Stimulated activated naive CD4-positive, alpha-beta T cell (primary cell): ENCODE measurements at places on chromosomes 2 and 18.

DNA sequence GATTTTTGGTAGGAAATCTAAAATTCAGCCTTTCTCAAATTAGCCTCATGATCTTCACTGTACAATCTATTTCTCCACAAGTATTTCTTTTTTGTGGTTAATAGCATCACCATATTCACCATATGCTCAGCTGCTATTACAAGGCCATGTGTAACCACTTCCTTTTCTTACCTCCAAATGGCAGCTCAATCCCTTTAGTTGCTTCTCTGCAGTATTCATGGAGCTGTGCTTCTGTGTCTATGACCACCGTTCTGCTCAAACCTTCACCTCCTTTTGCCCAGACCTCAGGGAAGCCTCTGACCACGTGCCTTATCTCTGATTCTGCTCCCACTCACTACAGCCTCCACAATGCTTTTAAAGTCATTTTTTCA is 126.7 kb upstream of the TMEM200C start:
- no peak for DNase-seq

GRCh38 chr18:24031916-24032315 is 17.4 kb downstream of the TTC39C start:
- DNase-seq = no peak

GRCh38 chr2:218370410-218371063 is 11.5 kb upstream of the SLC11A1 start:
- no peak for DNase-seq

DNA sequence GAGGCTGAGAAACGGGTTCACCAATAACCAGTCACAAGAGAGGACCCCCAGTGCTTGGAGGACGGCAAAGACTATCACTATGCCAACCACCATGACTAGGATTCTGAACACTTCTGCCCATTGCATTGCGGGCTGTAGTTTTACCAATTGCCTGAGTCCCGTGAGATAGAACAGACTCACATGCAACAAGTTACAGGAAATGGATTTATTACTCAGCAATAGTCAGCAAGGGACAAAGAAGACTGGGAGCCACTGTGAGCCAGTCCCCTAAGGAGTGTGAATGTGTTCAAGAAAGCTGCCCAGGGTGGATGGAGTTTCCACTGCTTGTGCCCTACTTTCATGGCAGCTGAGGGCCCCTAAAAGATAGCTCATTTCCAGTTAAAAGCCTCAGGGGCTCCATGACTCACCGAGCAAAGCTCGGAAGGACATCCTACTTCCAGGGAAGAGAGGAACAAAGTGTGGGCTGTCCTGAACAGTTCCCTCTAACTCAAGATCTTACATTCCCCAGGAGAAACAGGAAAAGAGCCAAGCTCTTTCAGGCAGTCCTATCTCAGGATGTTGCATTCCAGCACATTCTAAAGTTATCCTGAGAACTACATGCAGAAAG is 54.4 kb downstream of the SLC4A3 start:
- no peak for DNase-seq

DNA sequence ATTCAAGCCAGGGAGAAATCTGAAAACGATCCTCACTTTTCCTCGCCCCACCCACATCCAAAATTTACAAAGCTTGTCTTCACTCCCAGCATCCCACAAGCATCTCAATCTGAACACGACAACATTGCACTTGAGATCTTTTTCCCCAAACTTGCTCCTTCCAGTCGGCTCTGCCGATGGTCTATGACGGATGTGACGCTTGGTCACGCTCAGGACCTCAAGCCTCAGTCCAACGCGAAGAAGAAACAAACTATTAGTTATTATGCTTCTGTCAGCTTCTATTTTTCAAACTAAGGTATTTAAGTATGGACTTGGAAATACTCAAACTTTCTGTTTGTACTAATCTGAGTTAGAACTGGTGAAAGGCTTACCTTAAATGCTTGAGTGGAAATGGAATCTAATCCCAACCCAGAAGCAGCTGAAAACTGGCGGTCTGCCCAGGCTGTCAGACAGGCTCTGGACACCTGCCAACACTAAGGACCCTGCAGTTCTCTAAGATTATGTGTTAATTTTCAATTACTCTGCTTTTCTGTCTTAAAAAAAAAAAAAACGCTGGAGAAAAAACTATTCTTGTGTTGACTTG is 132.1 kb upstream of the DNMT3A start:
- DNase-seq = no peak

DNA sequence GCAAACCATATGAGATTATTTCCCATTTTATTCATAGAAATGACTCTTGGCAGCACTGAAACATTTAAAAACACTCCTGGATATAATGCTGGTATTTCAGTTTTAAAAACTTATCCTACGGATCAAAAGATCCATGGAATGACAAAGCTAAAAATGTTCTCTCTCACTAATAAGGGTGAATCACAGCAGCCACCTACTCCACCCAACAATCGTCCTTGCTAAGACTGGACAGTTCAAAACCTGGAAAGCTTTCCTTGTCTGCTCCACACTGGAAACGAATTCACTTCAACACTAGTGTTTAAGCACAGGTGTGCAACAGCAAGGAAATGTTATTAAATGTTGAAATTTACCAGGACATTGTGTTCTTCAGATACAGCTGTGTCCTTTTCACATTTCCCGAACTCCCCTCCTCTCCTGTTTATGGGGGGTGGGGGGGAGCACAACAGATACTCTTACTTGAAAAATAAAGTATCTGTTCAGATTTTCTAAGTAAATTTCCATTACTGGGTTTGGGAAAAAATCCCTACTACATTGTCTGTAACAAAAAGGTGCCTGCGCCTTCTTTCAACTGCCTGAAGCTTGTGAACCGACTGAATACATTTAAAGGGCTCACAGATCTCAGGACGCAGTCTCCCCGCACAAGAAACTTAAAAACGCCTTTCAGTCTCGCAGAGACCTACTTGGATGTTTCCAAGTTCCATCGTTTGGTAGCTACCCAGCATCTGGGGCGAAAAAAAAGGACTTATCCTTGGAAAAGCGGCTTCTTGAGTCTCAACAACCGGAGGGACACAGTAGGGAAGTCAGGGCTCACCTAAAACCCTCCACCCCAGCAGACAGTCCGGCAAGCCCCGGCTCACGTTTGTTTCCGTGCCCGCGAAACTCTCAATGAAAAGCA is 1.3 kb downstream of the YWHAQ start:
- DNase-seq = no peak

GRCh38 chr2:118864207-118864606 is 16.8 kb upstream of the EN1 start:
- DNase-seq = no peak

DNA sequence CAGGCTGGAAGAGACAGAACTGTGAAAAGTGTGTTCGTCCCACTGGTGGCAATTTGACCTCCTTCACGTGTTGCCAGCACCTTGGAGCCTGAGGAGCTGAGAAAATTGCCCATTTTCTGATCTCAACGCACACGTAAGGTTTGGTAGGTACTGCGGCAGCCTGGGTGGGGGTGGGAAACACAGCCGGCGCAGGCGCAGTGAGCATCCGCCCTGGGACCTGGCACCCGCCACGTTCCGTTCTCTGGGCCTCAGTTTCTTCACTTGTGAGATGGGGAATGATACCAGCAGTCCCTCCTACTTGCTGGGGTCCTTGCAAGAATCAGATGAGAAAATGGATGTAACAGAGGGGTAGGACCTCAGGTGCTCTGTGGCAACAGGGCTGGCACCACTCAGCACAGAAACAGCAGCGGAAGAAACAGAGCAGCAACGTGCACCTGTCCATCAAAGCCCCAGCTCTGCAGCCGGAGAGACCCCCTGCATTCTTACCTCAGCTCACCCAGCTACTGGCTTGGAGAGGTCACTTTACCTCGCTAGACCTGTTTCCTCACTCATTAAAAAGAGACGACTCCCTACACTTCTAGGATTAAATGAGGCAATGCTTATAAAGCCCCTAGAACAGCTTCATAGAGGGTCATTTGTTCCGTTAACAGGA is 458.0 kb upstream of the ID2 start:
- no peak for DNase-seq

GRCh38 chr2:54757500-54757899 is 34.0 kb downstream of the EML6 start:
- no peak for DNase-seq

GRCh38 chr2:23574919-23575654 is 190.1 kb downstream of the KLHL29 start:
- DNase-seq = no peak

GRCh38 chr2:120654381-120655134 is 81.1 kb upstream of the GLI2 start:
- DNase-seq = no peak

GRCh38 chr2:38528008-38528442 is 74.7 kb downstream of the HNRNPLL start:
- no peak for DNase-seq

- DNase-seq = no peak
Observed at GRCh38 chr18:3306391-3306790, 44.5 kb downstream of the MYL12B start.

DNA sequence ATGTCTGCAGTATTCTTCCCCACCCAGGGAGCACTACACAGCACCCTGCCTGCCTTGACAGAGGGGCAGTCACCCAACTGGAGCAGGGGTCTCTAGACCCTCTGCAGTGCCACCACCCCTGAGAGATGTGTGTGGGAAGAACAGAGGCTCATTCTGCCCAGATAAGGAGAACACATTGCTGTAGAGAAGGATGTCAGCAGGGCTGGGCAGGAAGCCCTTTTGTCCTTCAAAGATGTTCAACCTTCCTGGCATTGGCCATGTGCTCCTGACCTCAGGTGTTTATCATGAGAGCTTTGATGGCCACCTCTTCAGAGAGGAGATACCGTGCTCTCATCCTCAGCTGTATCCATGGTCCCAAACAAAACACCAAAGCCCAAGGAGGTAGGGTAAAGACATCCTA is 4.6 kb upstream of the TEX51 start:
- DNase-seq = no peak

DNA sequence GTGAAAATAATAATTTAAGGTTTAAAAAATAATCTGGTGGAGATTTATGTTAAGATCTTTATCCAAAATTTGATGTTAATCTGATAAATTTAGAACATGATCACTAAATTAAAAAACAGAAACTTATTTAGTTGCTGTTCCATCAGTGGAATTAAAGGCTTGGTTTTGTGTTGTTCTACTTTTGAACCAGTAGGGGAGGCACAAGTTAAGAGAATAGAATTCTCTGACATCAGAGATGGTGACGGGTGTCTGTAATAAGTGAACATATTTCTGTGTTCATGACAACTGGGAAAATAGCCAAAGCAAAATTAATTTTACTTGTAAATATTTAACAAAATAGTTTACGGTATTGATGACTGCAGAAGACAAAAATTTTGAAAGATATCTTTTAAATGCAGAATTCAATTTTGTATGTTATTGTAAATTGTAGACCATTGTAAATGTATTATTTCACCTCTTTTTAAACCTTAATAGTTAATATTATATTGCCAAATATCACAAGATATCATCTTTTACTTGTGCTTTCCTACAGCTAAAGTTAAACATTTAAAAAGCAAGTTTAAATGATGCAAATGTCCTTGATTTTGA is 106.0 kb downstream of the UBR3 start:
- no peak for DNase-seq

DNA sequence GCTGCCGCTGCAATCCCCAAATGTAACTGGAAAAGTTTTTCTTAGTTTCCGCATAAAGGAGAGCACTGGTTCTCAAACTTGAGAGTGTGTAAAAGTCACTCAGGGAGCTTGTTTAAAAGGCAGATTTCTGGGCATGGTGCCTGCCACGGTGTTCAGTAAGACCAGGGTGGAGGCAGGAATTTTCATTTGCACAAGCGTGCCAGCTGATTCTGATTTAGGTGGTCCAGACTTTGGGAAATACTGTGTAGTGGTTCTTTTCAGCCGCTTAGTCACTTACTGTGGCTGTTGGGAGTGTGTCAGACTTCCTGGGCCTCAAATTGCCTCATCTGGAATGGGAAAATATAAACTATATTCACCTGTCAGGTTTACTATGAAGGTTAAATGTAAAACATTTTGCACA is 788 bp downstream of the ARMC9 start:
- no peak for DNase-seq

DNA sequence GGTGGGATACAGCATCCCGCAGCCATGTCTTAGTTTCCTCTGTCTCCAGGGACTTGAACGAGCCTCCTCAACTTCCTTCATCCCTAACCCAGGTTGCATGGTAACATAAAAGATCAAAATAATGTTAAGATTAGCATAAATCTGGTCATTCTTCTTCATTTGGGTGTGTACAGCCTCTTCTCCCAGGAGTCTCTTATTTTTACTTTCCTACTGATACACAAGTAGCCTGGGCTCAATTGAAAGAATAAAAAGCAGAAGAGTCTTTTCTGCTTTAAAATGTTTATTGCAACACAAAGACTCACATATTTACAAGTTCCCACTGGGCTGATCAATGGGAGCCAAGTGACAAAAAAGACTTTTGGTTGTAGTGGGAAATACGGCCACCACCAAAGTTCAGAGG is 137.9 kb upstream of the PID1 start:
- DNase-seq = no peak

GRCh38 chr2:38377050-38377828 is at the start of gene ATL2:
Gene ATL2, minus strand, starts transcription at chr2:38377273. Its CDS starts 13 bp downstream, at chr2:38377260.
- peak; percentile 91 for DNase-seq

DNA sequence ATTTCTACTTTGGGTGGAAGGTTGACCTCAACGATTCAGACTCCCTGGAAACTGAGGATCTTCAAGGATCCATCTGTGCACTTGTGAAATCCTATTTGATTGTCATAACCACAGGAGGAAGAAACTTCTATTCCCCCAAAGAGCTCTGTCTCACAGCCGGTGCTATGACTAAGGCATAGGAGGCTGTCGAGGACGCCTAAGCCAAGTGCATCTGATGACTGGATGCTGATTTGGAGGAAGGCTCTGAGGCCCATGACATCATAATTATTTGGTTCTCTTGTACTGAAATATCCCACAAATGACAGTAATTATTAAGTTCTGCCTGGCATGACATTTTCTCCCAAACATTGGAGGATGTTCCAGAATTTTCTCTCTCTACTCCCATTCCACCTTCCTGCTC is 13.8 kb upstream of the KCNF1 start:
- no peak for DNase-seq

DNA sequence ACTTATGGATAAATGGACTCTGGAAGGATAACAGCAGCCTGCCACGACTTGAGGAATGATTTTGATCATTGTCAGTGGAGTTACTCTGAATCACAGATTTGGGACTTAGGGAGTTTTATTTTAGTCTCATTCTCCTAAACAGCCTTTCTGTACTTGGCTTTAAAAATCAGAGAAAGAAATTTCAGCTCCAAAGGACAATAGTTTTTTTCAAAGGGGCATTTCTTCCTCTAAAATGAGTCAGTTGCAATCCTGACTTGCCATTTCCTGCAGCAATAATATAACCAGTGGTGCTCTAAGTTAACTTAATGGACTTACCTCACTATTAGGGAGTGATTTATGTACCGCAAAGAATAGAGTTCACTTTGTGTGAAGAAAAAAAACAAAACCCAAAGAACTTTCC is 35.1 kb upstream of the MTX2 start:
- DNase-seq = no peak

- DNase-seq = no peak
Observed at GRCh38 chr2:239790313-239790712, 234.8 kb downstream of the NDUFA10 start.

DNA sequence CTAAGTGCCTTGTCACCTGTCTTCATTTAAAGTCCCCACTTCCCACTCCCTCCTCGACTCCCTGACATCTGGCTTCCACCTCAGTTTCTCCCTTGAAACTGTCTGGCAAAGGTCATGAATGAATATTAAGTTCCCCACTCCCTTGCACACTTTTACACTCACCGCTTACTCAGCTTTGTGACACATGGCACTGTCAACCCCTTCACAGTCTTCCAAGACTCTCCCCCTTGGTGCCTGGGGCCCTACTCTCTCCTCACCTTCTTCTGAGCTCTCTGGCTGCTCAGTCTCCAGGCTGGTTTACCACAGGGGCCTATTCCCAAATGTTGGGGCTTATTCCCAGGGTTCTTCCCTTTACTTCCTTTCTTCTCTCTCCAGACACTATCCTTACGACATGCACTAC is 17.9 kb upstream of the PTPN4 start:
- no peak for DNase-seq

- DNase-seq = no peak
Observed at GRCh38 chr2:74053959-74054715, 69.4 kb downstream of the TET3 start.
